ENCODE measurements at places on chromosomes 5 and 9. TPM values are rescaled to one million over a fixed set of nuclear protein-coding genes. Genes with fewer than 3 reads are reported as not detected.

The TTC39B gene
- polyA plus RNA-seq = 2.9 TPM

The GSN gene
- 430 TPM for polyA plus RNA-seq

The ADAMTS12 gene
- polyA plus RNA-seq = 0.24 TPM

The ANP32B gene
- 234 TPM for polyA plus RNA-seq

The EGFLAM gene
- 1.9 TPM for polyA plus RNA-seq

The DMGDH gene
- polyA plus RNA-seq = 1.9 TPM

All from brain (organoid and tissue), 16 donors.